HS-5 (cell line): ENCODE measurements at places on chromosomes 12 and 14.

- DNase-seq = no peak
Observed at GRCh38 chr12:67068761-67069450, 200.3 kb upstream of the CAND1 start.

DNA sequence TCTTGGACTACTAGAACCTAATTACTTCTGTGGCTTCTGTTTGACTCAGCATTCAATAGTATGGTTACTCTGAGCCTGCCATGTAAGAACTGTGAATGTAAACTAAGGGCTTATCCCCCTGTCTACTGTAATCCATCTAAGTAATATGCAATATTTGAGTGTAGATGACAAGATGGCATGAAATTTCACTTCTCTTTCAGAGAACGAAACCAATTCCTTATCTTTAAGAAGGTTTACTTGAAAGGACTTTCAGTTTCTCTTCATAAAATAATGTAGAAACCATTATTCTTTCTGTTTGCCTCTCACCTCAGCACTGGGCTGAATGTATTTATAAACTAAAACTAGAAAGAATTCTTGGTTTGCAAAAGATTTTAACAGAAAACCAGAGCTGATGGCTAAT lies 60.4 kb upstream of the ARID2 start:
- DNase-seq = no peak

DNA sequence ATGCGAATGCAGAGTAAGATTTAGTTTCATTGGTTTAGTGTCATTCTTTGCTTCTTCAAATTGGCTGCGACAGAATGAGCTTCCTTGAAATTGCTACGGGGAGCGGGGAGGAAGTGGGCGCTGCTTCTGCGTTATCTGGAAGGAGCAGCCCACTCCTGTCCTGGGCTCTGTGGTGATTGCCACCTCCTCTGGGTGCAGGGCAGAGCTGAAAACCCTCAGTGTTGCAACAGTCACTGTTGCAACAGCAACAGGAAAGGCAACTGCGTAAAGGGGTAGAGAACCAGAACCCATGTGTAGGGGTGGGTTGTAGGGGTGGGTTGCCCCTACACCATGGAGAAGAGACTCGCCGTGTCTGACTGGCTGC lies 57.7 kb downstream of the MAX start:
- DNase-seq = no peak

GRCh38 chr12:130765186-130765659 lies 49.1 kb upstream of the RIMBP2 start:
- peak; percentile 9 for DNase-seq

GRCh38 chr12:28059220-28059619 lies 86.7 kb upstream of the PTHLH start:
- no peak for DNase-seq

DNA sequence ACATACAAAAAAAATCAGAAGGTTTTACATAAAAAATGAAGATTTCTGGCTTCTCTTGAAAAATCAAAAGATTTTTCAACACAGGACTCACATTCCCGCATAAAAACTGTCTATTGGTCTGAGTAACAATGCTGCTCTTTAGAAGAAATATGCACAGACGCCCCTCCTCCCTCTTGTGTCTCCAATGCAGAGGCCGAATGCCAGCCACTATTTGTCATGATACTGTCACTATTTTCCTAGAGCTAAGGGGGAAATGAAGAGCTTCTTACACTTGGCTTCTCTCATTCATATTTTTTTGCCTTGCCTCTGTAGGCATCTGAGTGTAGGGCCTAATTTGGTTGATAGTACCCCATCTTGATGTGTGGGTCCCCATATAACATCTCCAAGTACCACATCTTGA lies 98.0 kb downstream of the BBS10 start:
- DNase-seq = no peak

GRCh38 chr14:83379436-83379835 lies 1845.8 kb upstream of the SEL1L start:
- no peak for DNase-seq

DNA sequence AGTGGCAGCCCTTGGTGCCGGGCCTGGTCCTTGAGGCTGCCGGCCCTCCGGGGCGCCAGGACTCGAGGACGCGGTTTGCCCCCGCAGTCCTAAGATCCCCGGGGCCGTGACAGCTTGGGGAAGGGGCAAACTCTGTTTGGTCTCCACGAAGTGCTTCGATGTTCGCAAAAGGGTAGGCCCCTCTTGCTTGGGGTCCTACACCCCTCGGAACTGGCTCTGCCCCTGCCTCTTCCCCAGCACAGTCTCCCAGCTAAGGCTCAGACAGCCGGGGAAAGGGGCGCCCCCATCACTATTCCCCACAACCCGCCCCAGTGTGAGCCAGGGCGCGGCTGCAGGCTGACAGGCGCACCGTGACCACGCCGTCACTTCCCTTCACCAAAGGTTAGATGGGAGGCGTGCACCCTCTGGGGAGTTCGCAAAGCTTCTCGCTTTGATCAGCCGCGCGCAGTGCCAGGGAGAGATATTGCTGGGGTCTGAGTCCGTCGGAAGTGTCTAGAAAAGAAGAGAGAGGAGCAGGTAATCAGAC lies 7.2 kb upstream of the OTX2 start:
- no peak for DNase-seq

DNA sequence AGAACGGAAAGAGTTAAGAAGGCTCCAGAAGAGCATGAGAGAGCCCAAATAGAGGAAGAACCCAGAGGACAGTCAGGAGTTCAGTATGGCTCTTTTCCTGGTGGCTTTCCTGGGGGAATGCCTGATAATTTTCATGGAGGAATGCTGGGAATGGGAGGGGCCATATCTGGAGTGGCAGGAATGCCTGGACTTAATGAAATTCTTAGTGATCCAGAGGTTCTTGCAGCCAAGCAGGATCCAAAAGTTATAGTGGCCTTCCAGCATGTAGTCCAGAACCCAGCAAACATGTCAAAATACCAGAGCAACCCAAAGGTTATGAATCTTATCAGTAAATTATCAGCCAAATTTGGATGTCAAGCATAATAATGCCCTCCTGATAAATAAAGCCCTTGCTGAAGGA lies 15.5 kb upstream of the SYT10 start:
- DNase-seq = no peak

DNA sequence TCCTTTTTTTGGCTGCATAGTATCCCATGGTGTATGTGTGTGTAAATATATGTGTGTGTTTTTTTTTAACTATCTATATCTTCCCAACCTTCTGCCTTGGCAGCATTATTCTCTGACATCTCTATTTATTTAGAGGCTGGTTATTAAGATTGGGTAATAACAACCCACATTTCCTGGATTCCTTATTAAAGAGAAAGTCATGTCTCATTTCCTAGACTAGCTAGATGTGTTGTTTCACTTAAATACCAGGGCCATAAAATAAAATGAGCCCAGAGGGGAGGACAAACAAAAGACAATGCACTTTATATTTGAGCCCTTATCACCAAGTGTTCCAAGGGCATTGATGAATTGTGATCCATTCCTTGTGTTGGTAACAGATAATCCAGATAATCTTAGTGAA lies 169.1 kb downstream of the SLC5A8 start:
- DNase-seq = no peak

DNA sequence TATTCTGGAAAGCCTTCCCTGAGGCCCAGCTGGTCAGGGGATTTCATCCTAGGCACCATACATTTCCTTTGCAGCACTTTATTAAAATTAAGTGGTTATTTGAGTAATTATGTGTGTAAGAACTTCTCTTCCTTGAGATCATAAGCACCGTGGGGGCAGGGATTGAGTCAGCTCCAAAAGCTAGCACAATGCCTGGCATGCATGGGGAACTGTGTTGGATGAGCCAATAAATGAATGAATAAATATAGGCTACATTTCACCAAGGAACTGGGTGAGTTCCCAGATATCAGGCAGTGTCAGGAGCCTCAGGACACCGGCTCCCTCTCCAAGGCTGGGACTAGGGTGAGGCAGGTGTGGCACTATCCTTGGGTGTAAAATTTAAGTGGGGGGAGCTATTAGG lies 82.8 kb upstream of the FBXO21 start:
- no peak for DNase-seq

- DNase-seq = no peak
Observed at GRCh38 chr14:106605548-106606448, 1079.4 kb downstream of the TMEM121 start.

GRCh38 chr12:77891518-77892147 lies 60.9 kb downstream of the NAV3 start:
- no peak for DNase-seq

DNA sequence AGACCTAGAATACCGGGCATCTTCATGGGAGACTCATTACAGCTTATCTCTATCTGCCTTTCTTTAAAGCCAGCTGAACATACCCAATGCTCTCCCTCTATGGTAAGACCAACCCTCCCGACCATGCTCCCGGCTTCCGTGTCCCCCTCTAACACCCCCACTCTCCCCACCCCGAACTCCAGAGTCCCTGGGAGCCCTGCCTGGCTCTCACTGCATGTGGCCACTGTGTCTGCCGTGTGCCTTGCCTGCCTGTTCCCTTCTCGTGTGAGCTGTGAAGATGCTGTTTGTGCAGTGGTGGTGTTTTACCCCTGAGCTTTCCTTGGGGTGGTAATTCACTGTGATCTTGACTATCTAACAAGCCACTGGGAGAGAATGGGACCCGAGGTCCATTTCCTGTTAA lies 146.4 kb upstream of the FKBP4 start:
- DNase-seq = no peak

- no peak for DNase-seq
Observed at GRCh38 chr12:57046086-57046791, 3.7 kb downstream of the MYO1A start.

DNA sequence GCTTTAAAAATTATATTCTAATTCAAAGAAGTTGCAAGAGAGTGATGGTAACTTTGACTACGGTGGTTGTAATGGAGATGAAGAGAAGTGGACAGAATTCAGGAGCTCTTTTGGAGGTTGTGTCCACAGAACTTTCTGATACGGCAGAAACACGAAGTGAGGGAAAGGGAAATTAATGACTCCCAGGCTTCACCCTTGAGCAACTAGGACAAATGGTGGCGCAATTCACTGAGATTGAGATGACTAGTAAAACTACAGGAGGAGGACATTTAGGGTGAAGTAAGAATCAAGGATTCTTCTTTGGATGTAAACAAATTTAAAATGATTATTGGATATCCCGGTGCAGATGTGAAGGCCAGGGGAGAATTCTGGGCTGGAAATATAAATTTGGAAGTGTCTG lies 212.6 kb downstream of the PTPRO start:
- no peak for DNase-seq

- DNase-seq = no peak
Observed at GRCh38 chr14:22994762-22995275, 12.5 kb upstream of the AJUBA start.

GRCh38 chr14:73014105-73014504 lies 12.8 kb downstream of the ZFYVE1 start:
- DNase-seq = no peak

DNA sequence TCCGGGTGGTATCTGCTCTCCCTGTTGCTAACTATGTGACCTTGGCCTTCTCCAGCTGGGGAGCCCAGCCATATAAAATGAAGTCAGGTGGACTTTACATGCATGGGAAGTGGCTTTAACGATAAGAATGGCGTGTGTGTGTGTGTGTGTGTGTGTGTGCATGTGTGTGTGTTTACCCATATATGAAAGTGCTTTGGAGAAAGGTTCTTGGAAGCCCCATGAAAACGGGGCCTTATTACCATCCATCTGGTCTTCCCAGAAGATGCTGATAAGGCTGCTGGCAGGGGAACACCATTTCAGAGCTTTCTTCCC lies 94.8 kb downstream of the LRRC74A start:
- no peak for DNase-seq

- DNase-seq = peak; percentile 86
Observed at GRCh38 chr12:122669397-122670070, 33.6 kb downstream of the HCAR2 start.

- DNase-seq = no peak
Observed at GRCh38 chr12:92495108-92495507, 207.7 kb upstream of the PLEKHG7 start.

DNA sequence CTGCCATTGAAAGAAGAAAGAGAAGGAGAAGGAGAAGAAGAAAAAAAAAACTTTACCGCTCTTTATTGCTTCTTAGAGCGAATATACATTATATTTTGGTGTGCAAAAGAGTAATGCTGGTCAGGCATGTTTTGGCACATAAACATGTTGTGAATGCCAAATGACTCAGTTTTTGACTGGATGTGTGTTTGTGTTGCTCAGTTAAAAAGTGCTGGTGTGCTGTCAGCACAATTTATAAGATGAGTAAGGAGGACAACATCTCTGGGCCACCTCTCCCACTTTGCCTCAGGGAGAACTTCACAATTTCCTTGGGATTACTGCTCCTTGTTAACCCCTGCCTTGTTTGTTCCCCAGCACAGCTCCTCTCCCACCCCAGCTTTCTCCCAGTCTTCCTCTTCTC lies 584.8 kb downstream of the ETNK1 start:
- no peak for DNase-seq

DNA sequence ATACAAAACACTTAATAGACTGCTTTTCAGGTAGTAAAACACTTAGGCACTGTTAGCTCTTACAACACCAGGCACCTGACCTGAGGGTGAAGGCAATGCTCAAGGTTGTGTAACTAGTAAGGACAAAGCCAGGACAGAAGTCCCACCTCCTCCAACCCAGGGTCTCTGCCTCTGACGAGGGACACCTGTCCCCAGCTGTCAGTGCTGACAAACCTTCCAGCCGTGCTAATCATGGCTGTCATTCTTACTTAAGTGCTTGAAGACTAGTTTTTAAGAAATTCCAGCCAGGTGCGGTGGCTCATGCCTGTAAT lies 62.5 kb upstream of the MAX start:
- no peak for DNase-seq

DNA sequence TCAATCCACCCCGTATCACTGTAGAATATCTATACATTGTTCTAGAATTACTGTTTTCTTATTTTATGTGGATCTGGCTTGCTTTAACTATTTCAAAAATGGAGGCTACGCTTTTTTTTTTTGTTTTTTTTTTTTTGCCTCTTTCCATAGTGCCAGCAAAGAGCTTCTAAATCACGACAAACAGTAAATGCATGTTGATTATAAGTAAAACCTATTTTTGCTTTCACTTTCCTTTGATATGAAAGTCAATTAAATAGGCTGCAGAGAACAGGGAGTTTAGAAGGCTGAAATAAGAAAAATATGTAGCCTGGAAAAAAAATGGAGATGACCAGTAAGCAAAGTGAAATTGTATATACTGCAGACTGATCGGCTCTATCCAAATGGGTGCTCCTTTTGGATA lies 112.3 kb upstream of the AMIGO2 start:
- DNase-seq = no peak

- DNase-seq = no peak
Observed at GRCh38 chr14:41830714-41831406, 224.2 kb downstream of the LRFN5 start.

DNA sequence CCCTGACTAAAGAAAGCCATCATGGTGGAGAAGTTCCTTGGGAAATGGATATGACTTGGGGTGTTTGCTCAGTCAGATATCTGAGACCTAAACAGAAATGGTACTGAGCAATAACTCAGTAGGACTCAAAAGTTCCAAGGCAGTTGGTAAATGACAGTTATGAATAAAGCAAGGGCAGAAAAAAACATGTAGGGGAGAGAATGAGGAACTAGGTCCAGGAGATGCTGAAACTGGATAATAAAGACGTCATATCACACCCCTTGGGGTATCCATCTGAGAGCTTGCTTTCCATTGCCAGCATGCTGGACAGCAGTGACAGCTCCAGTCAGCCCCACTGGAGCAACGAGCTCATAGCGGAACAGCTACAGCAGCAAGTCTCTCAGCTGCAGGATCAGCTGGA lies 37.5 kb downstream of the RPGRIP1 start:
- no peak for DNase-seq
